Dorsolateral prefrontal cortex (tissue), 122 donors: ENCODE measurements at places on chromosomes 5 and 9.

- DNase-seq: no peak
Measured at GRCh38 chr9:81237565-81238231, 451.6 kb downstream of the TLE1 start.

DNA sequence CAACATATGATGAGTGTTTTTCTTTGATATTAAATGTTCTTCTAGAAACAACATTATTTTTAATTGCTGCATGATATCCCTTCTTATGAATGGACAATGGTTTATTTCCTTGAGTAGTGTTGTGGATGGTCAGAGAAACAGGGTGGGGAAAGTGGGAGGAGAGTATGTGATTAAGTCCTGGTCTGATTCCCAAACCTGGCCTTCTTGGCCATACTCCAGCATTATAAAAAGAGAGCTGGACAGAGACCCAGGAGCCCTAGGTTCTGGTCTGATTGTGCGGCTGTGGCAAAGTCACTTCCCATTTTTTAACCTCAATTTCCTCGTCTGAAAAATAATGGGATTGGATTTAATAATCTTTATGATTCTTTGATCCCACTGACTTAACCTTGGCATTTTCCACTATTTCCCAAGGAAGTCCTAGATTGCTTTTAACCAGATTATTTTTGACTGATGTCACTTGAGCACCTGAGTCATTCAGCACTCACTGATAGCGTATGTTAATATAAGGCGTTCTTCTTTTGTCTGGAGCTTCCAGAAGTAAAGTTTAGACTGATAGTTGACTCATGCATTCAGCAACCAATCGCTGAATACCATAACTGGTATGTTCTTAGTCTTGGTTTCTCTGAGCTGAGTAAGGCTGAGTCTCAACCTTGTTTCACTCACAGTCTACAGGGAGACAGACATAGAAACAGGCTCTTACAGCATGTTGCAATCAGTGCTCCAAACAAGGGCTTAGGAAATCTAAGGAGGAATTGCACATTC is 26.2 kb downstream of the OSMR start:
- DNase-seq: no peak

DNA sequence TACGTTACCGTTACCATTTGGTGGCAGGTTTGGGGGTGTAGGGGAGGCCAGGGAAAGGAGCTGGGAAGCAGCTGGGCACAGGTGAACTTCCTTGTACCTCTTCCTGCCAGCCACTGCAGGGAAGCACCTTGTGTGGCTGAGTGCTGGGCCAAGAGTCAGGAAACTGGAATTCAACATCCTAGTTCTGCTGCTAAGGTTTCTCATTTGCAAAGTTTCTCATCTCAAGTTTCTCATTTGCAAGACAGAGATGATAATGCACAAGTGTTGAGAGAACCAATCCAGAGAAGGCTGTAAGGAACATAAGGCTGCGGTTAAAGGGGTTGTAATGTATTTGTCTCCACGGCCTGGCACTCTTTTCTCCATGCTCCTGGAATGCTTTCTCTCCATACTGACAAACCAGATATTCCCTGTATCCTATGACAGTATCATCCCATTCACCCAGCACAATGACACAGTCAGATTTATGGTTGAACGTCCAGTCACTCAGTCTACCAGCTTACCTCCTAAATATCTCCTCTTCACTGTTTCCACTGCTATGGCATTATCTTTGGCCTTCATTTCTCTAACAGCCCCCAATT is 33.6 kb upstream of the LARP1 start:
- DNase-seq: no peak

GRCh38 chr9:109214414-109214813 is 47.4 kb upstream of the FRRS1L start:
- DNase-seq: no peak

DNA sequence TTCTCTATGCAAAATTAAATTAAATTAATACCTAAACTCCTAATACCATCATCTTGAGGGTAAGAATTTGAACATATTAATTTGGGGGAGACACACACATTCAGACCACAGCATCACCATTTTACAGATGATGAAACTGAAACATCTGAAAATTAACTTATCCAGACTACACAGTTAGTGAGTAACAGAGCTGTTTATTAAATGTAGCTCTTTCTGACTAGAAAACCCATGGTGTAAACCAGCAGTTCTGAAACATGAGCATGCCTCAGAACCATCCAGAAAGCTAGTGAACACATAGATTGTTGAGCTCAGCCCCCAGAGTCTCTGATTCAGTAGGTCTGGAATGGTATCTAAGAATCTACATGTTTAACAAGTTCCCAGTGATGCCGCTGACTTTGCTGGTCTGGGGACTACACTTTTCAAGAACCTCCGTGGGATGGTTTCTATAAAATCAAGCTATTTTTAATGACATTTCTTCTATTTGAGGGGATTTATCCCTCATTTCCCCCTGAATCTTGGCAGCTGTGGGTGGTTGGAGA is 113.5 kb downstream of the RORB start:
- DNase-seq: no peak

GRCh38 chr9:37617832-37618231 is 25.4 kb upstream of the TOMM5 start:
- no peak for DNase-seq

- peak; percentile 57 for DNase-seq
Measured at GRCh38 chr9:117414220-117414905, 494 bp downstream of the ASTN2 start.

DNA sequence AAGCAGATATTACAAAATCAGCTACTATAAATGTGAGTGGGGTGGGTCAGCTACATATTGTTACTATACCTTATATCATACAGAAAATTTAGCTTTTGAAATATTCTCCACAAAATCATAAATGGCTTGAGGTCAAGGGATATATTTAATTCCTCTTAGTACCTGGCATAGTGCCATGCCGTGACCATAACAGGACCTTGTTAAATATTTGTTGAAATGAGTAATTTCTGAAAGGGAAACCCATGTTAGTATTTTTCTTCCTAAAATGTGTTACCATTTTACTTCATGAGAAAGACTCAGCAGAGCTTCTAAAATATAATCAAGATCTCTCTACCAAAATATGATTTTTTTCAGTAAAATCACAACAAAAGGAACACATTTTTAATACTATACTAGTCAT is 14.8 kb downstream of the ATP10B start:
- DNase-seq: no peak

DNA sequence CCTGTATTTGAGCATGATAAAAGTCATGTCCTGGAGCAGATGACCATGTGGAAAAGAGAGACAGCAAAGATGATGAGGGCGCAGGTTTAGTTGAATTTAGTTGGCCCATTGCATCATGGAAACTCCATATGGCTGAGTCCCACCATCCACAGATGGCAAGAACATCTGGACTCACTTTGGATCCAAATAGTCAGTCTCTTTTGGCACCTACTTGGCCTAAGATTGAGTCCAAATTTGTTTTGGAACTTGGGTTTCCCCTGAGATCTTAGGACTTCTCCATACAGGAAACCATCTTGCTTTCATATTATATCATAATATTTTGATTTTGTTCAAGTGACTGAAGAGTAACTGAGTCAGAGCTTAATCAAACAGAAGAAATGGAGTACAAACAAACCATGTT is 217.5 kb downstream of the DRD1 start:
- no peak for DNase-seq

DNA sequence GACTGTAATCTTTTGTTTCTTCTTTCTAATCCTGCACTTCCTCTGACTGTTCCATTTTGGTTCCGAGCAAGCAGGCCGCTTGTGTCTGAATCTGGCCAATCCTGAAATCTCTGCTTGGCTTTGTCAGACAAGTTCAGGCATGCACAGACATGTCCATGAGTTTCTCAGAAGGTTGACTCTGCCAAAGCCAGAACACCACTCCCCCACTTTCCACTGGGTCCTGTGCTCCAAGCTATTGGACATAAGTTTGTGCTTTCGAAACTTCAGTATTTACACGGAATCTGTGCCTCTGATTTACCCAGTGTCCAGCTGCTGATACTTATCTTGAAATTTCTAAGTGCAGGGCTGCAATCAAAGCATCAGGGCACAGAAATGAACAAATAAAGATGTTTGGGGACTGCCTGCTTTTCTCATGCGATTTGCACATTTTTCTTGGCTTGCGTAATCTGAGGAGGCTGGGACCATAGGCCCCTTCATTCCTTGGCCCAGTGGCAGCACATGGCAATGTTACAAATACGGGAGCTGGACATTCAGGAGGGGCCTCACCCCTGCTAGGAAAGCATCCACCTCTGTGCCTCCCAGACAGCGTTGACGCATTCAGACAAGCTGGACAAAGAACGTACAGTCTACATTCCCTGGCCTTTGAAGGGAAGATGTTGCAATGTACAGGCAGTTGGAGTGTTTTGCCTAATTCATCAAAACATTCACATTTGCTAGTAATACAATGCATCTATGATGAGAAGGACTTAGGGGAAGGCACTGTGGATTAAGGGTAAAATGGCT is 209.2 kb upstream of the PAPPA start:
- DNase-seq: no peak

GRCh38 chr5:143141652-143142051 is 261.8 kb downstream of the NR3C1 start:
- DNase-seq: no peak

DNA sequence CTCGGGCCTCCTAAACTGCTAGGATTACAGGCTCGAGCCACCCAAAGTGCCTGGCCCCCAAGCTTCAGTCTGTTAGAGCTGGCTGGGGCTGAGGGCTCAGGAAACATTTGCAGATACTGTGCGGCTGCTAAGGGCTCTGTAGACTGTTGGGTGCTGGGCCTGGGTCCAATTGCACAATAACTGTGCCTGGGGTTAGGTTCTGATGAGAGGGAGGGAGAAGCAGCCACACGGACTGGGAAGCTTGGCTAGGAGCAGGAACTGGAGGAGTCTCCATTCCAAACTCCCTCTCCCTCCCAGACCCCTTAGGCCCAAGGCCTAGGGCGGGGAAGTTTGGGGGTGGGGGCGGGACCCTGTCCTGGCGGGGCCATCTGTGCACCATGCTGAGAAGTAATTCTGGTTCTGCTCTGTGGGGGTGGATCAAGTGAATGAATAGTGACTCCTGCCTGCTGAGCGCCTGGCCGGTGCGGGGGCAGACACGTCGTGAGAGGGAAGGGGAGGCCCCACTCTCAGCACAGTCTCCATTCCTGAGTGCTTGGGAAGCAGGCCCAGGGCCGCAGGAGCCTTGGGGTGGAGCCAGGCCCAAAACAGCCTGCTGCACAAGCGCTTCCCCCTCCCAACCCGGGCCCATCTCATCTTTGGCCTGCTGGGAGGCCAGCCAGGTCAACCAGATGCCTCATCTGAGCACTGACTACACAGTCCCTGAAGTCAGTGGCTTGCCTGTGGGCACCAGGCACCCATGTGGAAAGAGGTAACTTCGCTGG is 1.5 kb downstream of the ASS1 start:
- DNase-seq: no peak

DNA sequence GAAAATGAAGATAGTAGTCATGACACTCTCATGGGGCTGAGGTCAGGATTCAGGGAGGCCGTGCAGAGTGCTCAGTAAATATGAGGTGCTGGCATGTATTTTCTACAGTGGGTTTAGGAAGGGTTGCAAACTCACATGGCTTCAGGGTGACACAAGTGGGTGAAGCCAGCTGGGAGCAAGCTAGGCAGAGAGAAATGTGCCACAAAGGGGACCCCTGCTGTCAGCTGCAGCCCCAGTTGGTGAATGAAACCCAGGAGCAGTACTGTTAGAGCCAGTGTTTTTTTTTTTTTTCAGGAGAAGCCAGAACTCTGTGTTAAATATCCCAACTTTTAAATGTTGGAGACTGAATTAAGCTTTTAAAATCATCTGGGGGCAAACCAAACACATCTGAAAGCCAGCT is 75.3 kb downstream of the INSYN2B start:
- no peak for DNase-seq

DNA sequence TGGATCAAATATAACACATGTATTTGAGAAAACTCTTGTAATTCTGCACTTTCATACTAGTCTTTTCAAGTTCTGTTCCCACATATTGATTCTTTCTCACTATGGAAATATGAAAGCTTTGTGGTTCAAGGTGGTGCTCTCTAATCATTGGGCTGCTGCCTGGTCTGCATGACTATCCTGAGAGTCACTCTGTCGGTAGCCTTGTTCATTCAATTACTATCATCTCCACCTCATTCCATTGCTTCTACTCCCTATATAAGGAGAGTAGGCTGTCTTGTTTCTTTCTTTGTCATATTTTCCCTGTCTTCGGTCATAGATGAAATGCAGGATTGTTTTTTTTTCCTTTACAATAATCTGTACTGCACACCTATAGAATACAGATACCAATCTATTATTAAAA is 341.4 kb upstream of the ACTBL2 start:
- no peak for DNase-seq

DNA sequence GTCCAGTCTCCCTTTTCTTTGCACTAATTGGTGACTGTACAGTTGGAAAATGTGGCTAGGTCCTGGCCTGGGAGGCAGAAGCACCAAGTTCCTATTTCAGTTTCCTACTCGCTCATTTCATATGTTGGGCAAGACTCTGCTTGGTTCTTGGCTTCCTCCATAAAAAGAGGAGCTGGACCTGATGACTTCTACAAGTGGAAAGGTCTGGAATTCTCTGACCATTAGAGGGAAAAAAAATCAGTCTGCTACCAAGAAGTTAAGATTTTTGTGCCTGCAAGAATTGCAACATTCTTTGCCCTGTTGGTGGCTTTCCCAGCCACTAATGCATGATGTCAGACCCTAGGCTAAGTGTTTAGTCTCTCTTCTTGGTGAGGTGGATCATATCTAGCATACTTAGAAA is 91.5 kb downstream of the WDR41 start:
- no peak for DNase-seq

- DNase-seq: no peak
Measured at GRCh38 chr9:119697996-119698395, 328.8 kb upstream of the BRINP1 start.

DNA sequence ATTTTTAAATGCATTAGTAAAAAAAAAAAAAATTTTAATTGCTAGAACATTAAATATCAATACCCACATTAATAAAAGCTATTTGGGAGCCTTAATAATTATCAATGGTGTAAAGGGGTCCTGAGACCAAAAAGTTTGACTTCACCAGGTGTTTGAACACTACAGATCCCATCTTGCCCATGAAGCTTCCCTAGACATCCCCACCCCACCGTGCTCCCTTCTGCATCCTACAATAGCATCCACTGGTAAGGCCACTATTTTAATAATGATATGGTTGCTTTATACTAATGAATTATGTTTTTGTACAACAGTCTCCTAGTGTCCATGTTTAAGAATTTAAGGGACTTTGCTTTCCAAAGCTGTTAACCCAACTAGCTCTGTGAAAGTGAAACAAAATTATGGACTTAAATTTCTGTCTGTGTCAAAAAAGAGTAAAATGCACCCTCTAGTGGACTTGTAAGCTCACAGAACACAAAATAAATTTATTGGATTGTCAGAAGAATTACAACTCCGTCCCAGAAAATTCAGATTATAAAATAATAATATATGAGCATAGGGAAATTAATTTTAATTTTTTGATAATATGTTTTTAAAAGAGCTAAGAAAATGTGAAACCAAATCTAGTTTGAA is 76.0 kb downstream of the ARL15 start:
- DNase-seq: no peak

GRCh38 chr5:160660132-160660531 is 191.9 kb downstream of the ATP10B start:
- DNase-seq: no peak

- no peak for DNase-seq
Measured at GRCh38 chr5:172795318-172795977, 24.5 kb upstream of the DUSP1 start.

- DNase-seq: no peak
Measured at GRCh38 chr9:2290382-2290781, 275.2 kb downstream of the SMARCA2 start.
